Stimulated activated naive CD4-positive, alpha-beta T cell treated with Interleukin-2 at 50 U/mL for 16 hours (primary cell): ENCODE measurements at places on chromosomes 12 and 14.
A peak's percentile ranks its signal among the peaks of the same experiment; 100 is the strongest.

DNA sequence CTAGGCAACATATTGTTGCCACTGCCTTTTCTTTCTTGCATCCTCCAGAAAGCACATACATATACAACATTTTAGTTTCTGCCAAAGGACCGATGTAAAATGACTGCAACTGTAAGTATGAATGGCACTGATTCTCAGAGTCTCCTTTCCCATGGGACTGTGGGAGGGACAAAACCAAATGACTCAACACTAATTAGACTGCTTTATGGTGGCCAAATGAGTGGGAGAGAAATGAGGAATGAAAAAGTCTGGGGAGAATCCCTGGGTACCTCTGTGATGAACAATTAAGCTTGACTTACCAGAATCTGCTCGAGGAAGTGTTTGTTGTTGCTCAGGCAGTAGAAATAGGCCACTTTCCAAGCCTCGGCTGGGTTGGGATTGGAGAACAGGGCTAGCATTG is 10.1 kb downstream of the ZFYVE26 start:
- no peak for DNase-seq

GRCh38 chr12:65524666-65525065 is 246.2 kb downstream of the MSRB3 start:
- DNase-seq, result no peak

GRCh38 chr14:74856366-74856765 is 19.6 kb downstream of the PROX2 start:
- no peak for DNase-seq

- no peak for DNase-seq
Measured at GRCh38 chr12:106769078-106769477, 5.4 kb upstream of the RIC8B start.

DNA sequence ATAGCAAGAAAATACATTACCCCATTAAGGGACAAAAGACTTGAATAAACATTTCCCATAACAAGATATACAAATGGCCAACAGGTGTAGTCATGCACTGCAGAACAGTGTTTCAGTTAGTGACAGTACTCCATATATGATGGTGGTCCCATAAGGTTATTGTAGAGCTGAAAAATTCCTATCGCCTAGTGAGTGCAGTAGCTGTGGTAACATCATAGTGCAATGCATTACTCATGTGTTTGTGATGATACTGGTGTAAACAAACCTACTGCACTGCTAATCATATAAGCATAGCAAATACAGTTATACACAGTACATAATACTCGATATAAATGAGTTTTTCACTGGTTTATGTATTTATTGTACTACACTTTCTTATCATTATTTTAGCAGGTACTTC is 168.7 kb downstream of the C12orf75 start:
- DNase-seq, result no peak

DNA sequence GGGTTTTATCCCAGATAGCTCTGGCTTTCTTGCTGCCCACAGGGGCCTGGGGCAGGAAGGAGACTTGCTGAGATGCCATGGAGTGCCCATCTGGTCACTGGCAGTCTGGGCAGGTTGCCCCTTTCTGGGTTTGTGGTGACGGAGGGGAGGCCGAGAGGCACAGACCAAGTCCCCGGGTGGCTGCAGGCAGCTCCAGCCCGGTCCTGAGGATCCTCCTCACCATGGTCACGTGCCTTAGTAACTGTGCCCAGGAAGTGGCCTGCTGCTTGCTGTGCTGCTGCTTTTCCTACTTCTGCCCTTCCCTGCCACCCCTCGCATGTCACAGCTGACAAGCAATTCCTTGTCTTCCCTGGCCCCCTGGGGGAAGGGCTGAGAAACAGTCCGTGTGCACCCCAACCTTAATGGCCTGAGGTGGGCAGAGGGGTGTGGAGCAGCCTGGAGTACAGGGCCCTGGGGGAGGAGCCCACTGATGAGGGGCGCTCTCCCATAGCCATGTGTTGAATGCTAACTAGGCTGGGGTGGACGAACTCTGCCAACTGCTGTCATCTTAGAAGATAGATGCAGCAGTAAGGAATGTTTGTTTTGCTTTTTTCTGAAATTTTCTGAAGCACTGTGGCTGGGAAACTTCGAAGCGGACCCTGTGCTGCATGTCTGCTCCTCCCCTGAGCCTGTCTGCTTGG is 54.9 kb upstream of the SRSF5 start:
- DNase-seq, result no peak

- no peak for DNase-seq
Measured at GRCh38 chr12:16634786-16635185, 28.8 kb upstream of the LMO3 start.

DNA sequence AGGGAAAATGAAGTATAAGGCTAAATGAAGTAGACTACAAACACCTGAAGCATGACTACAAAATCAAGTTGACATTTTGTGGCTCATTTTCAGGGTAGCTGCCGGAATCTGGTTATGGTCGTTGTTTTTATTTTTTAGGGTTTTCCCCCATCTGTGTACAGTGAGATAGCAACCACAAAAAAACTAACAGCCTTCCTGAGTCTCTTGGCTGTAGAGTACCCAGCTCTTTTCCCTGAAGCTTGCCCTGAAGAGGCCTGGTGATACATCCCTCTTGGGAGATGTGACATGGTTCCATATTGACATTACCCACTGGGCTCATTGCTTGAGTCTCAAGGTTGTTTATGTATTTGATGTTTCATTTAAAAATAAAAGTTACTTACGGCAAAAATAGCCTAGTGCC is 424.0 kb downstream of the ZFP36L1 start:
- no peak for DNase-seq

GRCh38 chr12:132471011-132471857 is 18.7 kb upstream of the FBRSL1 start:
- no peak for DNase-seq

DNA sequence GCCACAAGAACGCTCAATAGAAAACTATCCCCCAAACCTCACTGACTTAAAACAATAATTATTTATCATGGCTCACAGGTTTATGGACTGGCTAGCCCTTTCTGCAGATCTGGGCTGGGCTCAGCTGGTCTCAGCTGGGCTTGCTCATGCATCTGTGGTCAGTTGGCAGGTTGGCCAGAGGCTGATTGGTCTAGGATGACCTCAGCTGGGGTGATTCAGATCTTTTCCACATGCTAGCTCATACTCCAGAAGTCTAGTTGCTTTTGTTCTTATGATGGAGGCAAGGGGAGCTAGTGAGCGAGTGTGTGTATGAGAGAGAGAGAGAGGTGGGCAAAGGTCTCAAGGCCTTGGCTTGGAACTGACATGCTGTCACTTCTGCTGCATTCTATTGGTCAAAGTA is 181.2 kb upstream of the NRXN3 start:
- no peak for DNase-seq

DNA sequence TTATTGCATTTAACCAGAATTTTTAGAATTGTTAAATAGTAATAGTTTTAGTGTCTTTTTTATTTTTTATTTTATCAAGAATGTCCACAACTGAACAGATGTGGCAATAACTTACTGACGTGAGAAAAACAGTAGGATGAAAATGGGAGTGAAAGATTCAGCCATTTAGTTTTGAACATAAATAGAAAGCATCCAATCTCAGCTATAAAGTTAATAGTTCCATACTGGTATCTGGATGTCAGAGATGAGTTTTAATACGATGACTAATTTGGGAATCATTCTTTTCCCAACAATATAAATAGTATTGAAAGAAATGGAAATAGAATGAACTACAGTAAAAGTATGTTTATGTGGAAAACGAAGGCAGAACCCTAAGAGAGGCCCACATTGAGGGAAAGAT is 159.4 kb downstream of the EPS8 start:
- no peak for DNase-seq

DNA sequence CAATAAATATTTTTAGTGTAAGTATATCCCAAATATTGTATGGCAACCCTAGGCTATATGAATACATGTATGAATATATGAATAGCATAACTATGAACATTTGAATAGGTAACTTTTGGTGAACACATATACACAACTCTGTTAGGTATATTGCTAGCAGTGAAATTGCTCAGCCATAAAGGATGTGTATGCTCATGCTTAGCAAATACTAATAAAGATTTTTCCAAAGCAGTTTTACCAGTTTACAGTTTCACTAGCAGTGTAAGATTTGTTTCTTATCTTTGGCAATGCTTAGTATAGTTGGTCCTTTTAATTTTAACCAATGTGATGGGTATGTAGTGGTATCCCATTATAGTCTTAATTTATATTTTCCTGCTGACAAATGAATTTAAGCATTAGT is 5.3 kb upstream of the DAAM1 start:
- no peak for DNase-seq

- DNase-seq, result no peak
Measured at GRCh38 chr12:10652192-10652591, 21.7 kb downstream of the STYK1 start.

DNA sequence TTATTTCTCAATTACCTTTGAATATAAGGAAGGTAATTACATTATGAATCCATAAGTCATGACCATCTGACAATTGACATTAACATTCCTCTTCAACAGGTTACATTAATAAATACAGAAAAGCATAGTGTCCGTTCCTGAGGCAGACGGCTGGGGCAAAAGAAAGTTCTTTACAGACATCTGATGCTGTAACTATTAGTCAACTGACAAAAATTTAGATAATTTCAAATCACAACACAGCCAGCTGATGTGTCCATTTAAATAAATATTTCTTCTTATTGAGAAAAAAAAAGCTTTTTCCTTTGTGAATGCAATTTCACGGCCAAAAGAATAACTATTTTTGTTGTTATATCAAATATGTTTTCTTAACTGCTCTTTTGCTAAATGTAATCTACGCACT is 9.2 kb upstream of the PYROXD1 start:
- no peak for DNase-seq

DNA sequence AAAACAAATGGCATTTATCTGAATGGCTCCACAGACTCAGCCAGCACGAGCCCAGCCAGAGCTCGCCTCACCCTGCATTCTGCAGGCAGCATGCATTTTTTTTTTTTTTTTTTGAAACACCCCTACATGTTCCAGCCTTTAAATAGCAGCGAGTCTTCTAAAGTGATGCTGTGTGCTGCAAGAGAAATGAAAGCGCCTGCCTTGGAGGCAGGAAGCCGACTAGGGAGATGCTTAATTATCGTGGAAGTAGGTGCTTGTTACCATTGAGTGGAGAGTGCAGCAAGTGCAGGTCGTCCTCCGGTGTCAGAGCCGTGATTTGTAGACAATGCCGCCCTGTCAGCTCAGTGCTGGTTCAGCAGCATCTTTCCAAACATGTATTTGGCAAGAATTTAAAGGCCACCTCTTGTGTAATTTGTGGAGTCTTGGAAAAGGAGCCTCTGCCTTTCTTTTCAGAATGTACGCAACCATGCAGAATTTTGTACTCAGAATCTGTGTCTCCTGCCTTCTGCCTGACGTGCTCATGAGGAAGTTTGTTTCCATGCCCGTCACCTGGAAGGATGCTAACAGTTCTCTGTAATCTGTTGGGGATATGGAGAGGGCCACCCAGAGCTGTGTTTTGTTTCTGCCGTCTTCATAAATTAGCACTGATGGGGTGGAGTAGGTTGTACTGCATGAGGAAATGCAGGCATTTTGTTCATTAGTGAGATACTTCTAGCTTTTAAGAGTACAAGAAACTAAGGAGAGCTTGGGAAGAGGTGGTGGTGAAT is 345.9 kb upstream of the RGS6 start:
- no peak for DNase-seq

DNA sequence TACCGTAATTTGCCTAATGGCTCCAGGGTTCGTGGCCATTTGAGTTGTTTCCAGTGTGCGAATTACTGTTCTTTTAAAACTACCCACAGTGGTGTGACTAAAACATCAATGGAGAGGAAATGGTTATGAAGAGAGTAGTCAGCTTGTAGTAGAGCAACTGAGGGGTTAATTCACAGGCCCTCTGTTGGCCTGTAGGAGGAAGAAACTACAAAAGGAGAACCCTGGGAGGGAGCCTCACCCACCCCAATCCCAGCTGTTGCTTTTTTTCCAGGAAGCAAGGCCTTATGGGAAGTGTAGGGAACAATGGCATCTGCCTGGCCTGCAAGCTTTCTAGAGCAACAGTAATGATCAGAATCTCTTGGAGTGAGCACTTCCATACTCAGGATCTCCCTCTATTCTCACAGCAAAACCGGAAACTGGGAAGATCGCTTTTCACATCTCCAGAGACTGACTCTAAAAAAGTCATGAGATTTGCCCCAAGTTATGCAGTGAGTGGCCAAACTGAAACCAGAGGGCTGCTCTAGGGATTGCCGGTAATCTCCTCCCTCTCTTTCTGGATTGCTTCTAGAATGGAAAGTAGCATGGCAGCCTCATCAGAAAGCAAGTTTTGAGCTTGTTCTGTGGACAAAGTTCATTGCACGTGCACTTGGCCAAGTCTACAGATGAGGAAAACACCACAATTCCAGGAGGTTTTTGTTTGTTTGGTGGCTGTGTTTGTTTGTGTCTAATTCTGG is 125.3 kb upstream of the PWP1 start:
- no peak for DNase-seq

DNA sequence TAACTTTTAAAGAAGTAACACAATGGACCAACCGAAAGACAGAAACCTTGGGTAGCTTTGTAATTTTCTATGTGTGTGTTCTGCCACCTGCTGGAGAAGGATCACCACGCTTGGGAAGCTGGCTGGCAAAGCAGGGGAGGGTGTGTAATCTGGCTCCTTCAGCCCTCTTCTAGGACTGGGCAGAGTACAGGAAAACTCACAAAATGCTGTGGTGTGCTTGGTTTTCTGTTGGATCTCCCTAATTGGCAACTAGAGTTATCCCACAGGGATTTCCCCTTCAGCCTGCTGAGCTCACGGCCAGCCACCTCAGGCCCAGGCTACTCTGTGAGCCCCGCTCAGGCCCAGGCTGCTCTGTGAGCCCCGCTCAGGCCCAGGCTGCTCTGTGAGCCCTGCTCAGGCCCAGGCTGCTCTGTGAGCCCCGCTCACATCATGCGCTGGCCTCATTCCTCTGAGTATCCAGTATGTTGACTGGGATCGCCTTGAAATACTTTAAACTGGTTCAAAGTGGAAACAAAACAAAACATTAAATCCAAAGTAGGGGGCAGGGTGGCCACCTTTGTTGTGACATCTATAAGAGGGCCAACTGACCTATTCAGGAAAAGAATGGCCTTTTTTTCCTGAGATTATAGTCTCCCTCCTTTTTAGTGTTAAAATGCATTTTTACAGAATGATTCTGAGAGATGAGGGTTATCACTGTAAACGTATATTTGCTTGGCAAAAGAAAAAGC is 52.0 kb upstream of the RNU6-8 start:
- DNase-seq, result peak; percentile 20

DNA sequence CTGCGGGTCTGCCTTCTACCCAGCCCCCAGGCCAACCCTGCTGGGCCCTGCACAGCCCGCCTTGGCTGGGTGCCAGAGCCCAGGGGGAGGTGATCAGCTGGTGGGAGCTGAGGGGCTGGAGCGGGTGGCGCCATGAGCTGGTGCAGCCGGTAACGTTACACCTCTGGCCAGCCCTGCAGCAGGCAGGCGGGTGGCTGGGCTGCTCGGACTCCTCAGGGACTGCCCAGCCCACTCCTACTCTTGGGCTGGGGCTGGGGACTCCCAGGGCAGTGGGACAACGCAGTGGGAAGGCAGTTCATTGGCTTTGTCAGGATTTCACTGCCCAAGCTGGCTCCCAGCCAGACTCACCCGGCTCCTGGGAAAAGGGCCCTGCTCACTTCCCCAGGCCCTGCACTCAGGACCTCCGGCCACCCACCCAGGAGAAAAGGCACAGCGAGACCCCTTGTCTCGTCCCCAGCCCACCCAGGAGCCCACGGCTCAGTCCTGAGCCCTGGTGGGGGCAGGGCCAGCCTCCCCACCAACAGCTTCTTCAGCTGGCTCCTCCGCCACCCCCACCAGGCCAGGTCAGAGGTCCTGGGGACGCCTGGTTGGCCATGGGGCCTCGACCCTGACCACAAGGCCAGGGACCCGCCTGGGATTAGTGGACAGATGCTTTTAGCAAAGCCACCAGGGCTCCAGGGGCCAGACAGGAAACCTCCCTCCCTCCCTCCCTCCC is 1.0 kb downstream of the PGF start:
- no peak for DNase-seq
